NCI-H1417 treated with DMSO at 0.1 percent for 48 hours (cell line): ENCODE measurements at places on chromosomes 6 and 20.

DNA sequence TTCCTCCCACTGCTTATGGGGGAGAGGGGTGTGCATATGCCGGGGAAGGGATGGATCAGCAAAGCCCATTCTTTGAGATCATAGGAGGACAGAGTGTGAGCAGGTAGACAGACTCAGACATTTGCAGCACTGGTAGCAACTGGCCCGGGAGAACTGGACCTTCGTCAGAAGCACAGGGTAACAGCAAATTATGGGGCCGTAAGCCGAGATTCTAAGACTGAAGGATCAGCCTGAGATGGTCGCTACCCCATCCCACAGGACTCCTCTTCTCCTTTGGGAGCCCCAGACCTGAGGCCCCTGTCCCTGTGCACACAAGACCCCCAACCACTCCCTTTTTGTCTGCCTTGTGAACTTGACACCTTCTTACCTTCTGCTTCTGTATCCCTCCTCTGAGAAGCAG, 106.5 kb downstream of the TOX2 start:
- no peak for DNase-seq

GRCh38 chr6:53327017-53327395, 21.7 kb downstream of the ELOVL5 start:
- DNase-seq = no peak

DNA sequence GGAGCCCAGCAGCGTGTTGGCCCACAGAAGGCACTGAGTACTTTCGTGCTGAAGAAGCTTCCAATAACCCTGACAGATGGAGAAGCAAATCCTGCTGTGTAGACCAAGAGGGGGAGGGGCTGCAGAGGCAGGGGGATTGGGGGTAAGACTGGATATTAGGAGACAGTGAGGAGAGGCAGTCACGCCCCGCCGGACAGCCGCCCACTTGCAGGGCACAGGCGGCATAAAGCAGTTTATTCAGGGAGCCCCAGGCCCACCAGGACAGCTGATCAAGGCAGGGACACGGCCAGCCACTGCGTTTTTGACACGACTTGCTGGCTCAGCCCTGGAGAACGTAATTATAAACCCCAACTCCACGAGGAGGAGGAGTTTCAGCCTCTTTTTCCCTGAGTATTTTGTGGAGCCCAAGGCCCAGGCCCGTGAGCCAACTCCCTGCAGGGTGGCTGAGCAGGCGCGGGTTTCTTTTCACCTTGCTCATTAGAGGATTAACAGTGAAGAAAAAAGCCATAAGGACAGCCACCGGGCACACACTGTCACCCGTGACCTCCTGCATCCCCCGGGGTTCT, 177.9 kb downstream of the TFAP2C start:
- DNase-seq = no peak

DNA sequence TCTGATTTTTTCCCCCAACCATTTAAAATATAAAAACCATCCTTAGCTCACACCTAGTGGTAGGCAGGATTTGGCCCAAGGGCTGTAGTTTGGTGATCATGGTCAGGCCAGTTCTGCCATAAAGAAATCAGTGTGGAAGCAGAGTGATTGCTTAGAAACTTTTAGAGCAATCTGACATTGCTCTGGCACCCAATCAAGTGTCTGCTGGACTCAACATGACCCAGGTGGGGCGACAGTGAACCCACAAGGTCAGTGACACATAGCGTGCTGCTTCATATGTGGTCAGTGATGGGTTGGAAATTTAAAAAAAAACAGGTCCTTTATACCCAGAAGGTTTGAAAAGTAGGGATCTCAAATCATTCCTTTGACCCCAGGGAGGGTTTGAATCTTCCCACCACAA, 107.9 kb downstream of the BANF2 start:
- DNase-seq = no peak
